HT-29 (cell line): ENCODE measurements at places on chromosomes 12 and 14.

DNA sequence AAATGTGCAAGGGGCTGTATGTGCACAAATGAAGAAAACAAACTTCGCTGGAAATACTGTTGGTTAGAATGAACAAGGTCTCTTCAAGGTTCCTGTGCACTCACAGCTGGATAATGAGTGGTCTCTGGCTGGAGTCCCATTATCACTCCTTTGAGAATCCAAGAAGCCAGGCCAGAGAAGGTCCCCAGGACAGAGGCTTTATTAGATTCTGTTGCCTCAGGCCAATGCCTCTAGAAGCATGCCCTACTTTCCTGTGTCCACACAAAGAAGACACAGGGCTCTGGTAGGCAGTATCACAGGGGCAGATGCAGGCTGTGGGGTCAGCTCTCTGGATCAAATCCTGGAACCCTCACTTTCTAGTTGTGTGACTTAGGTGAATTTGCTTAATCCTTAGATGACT is 384.7 kb downstream of the GRIN2B start:
- no peak for DNase-seq

- DNase-seq = no peak
These were observed 56.3 kb downstream of the NIN start for GRCh38 chr14:50774542-50775267.

- DNase-seq = no peak
These were observed 19.9 kb downstream of the LRTM2 start for GRCh38 chr12:1839956-1840951.

GRCh38 chr12:121709478-121709961 is 3.0 kb upstream of the TMEM120B start:
- DNase-seq = no peak

DNA sequence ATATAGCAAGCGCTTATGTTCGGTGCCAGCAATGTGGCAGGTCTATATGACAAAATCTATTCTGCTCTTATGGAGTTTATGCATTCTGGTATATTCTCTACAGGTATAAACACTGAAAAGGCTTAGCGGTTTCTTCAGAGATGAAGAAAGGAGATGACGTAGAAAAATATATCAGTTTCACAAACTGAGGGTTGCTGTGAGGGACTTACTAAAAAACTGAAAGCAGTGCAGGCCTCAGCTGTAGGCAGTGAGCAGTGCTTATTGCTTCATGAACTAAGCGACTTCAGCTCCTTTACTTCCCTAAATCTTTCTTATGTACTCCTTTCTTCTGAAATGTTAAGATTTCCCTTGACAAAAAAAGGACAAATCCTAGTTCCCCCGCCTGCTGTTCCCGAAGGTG is 4.5 kb downstream of the DDX47 start:
- no peak for DNase-seq

DNA sequence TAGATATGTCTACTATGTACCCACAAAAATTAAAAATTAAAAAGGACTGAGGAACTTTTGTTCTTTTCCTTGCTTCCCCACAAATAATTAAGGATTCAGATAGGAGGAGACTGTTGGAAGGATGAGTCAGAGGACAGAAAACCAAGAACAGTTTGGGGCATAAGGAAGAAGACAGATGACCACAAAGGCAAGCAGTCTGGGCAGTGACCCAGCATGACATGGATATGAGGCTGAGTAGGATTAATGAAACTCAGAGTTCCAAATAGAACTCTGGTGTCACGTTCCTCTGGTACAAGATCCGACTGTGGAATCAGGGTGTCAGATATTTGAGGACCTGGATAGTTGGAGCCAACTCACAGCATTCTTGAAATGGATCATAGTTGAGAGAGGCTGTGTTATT is 89.3 kb upstream of the SLC38A4 start:
- DNase-seq = no peak
